T-helper 2 cell (primary cell): ENCODE measurements at places on chromosomes 13 and 19.

- DNase-seq, result no peak
Measured at GRCh38 chr13:107118506-107118905, 550.6 kb upstream of the ARGLU1 start.

DNA sequence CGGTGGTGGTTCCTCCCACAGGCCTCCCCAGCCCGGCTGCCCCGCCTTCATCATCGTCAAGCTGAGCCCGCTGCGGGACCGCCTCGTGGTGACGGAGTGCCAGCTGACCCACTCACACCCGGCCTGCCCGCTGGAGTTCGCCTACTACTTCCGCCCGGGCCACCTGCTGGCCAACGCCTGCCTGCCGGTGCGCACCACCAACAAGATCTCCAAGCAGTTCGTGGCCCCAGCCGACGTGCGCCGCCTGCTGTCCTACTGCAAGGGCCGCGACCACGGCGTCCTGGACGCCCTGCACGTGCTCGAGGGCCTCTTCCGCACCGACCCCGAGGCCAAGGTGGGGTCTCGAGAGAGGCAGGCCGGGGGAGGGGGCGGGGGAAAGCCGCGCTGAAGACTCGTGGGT lies 12.0 kb downstream of the ZSWIM9 start:
- DNase-seq, result no peak

DNA sequence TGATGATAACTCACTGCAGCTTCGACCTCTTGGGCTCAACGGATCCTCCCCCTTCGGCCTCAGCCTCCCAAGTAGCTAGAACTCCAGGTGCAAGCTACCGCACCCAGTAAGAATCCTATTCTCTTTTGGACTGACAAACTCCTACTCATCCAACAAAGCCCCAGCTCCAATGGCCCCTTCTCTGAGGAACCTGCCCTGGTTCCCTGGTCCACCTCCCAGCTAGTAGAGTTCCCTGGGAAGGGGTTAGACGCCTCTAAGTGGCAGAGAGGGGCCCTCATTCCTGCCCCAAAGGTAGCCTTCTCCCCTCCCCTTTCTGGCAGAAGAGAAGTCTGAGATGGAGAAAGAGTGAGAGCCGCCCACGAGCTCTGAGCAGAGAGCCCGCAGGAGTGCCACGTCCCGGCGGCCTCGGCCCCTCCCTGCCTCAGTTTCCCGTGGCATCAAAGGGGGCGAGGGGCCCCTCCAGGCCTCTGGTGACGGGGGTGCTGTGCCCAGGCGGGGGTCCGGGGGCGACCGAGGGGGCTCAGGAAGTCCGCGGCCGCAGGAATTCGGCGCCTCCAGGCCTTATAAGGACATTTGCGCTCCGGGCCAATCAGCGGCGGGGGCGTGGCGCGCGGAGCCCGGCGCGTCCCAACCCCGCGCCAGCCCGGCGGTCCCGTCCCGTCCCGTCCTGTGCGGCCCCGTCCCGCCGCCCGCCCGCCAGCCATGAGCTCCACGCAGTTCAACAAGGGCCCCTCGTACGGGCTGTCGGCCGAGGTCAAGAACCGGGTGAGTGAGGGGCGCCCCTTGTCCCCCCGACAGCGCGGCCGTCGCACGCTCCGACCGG lies at the start of gene CNN2:
TSS of gene CNN2 (plus strand) at position 649 of the 823 bp plus-strand sequence. CDS start at position 703, 54 bp downstream.
- DNase-seq, result peak; percentile 47

- no peak for DNase-seq
Measured at GRCh38 chr13:109665781-109666249, 120.6 kb downstream of the IRS2 start.

- DNase-seq, result peak; percentile 92
Measured at GRCh38 chr19:55503502-55504251, 15.4 kb downstream of the SSC5D start.
